ENCODE measurements at places on chromosomes 16 and 17.

- no peak for DNase-seq
These were observed 80.9 kb upstream of the MED9 start for GRCh38 chr17:17395885-17396284.

DNA sequence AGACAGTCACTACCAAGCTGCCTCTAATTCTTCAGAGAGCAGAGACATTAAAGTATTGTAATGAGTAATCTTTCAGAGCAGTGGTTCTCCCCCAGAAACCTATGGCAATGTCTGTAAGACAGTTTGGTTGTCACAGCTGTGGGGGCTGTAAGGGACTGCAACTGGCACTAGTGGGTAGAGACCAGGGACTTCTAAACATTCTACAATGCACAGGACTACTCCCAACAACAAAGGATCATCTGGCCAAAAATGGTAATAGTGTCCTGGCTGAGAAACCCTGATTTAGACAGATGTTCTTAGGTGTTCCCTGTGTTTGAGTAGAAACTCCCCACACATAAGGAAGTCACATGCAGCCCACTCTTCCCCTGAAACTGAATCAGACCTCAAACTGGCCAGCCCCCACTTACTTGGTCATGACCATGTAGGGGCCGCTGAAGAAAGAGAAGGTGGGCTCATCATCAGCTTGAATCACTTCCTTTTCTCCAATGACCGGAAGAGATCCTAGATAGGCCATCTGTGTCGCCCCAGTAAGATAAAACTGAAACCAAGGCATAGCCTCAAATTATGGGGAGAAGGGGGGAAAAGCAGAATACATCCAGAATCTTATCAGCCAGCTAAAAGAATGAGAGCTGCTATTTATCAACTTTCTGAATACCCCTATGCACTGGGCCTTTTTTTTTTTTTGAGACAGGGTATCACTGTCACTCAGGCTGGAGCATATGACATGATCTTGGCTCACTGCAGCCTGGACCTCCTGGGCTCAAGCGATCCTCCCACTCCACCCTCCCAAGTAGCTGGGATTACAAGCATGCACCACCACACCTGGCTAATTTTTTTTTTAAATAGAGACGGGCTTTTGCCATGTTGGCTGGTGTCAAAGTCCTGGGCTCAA, 75.8 kb downstream of the TEX14 start:
- no peak for DNase-seq

DNA sequence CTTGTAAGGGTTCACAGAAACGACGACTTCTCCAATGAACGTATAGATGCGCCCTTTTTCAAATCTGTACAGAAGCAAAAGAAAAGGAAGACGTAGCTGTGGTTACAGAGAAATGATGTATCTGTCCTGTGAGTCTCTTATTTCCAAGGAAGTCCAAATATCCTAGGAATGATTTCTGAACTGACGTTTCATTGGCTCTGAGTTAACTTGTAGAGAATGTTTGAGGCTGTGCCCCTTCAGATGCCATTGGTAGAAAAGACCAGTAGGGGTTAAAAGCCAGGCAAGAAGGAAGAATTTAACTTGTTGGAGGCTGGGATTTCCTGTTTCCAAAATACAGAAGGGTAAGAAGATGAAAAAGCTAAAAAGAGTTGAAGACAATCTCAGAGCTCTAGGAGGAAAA, 96.2 kb downstream of the MYO1D start:
- no peak for DNase-seq

DNA sequence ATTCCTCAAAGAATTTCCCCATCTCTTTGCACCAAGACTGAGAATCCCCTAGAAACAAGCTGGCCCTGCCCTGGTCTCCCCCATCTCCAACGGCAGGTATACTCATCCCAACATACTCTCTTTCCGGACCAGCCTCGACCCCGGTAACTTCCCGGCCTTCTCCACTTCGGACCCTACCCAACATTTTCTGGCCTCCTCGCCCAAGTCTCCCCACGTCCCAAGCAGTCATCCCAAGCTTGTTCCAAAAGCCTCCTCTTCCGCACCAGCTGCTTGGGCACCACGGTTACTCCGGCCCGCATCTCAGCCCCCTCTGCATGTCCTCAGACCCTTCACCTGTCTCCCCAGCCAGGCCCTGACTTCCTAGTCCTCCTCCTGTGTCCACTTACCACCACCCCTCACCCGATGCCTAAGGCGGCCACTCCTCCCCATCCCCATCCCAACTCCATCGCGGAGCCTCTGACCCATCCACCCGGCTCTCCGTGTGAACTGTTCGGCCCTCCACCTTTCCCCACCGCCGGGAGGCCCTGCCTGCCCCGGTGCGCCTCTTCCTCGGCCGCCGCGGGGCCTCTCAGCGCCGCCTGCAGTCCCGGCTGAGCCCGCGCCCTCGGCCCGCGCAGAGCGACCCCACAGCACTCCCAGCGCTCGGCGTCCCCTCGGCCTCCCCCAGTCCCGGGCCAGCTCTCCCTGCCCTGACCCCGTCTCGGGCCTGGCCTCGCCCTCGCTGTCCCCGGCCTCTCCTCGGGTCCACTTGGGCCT, 994 bp downstream of the PITPNA start:
- DNase-seq, result no peak

- no peak for DNase-seq
These were observed 17.2 kb downstream of the ABCC12 start for GRCh38 chr16:48138543-48138942.

GRCh38 chr17:75684924-75685323, 17.8 kb downstream of the SAP30BP start:
- no peak for DNase-seq

GRCh38 chr16:13835387-13835786, 84.6 kb upstream of the ERCC4 start:
- no peak for DNase-seq

DNA sequence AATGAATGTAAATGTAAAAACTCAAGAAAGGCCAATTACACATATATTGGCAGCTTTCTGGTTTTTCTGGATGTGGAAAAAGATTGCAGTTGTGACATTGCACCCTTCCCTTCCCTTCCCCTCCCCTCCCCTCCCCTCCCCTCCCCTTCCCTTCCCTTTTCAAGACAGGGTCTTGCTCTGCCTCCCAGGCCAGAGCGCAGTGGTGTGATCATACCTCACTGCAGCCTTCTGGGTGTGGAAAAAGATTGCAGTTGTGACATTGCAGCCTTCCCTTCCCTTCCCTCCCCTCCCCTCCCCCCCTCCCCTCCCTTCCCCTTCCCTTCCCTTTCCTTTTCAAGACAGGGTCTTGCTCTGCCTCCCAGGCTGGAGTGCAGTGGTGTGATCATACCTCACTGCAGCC, 41.7 kb downstream of the PIK3R5 start:
- DNase-seq, result no peak

DNA sequence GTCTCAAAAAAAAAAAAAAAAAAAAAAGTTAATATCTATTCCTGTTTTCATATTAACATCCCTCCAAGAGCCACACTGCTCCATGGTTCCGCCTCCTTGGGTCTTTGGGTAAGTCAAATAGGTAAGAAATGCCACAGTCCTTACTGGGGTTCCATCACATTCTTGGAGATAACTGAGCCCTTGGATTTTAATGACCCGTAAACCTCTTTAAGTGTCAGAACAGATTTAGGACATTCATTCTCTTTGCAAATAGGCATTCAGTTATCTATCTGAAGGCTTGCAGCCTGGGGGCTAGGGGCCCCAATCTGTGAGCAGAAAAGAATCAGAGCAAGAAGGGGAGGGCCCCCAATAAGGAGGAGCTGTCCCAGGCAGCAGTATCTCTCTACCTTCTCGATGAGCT, 28.0 kb downstream of the MYH13 start:
- no peak for DNase-seq

DNA sequence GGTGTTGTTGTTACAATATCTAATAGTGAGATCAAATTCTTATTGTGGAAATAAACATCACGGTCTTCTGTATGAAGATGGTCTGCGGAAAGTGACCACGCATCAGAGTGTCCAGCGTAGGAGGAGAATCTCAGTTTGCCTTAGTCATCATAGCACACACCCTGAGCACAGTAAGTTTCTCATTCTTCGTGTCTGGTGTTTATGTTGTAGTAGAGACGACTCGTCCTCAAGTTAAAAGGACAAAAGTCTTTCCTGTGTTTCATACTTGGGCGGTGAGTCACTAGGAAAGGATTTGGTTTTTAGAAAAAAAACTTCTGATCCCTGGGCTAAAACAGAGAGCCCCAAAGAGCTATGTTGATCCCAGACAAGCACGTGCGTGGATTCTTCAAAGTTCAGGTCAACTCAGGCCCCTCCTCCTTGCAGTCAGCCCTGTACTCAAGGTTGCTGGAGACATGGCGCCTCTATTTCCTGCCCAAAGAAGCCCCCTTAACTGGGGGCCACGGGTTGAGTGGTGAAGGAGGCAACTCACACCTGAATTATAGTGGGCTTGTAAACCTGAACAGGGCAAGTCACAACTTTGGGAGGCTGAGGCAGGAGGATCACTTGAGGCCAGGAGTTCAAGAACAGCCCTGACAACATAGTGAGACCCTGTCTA, 170.4 kb downstream of the ZFHX3 start:
- DNase-seq, result no peak

DNA sequence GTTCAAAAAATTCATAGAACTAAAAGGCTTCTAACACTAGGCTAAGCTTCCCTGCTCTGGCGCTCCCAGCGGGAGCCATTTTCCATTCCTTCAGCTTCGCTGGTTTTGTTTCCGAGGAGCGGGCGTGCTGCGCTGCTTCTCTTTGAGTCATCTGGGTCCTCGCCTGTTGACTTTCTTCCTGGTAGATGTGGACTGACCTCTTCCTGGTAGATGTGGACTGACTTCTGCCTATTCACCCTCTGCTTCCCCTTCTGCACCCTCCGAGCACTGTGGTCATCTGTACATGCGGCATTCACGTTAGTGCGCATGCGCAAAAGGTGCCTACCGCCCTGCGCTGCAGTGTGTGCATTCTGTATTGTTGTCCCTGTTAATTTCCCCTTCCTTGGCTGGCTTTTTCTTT, 40.8 kb upstream of the SEC14L1 start:
- DNase-seq, result no peak

Measured in omental fat pad (tissue), 4 donors.